BE2C (cell line): ENCODE measurements at places on chromosomes 5 and 9.

DNA sequence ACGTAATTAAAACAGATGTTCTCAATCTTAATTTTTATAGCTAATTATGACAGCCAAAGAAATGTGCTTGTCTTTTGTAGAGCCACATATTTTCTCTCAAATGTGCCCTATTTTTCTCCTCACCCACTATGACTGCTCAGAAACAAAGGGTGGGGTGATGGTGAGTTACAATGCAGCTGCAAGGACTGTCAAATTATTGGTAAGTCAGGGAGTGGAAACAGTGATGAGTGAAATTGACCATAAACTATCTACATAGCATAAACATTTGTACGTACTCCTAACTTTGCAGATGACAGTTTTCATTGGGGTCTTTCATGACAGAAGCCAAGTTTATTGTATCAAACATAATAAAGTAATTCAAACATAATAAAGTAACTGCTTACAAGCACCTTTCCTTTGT is 215.9 kb downstream of the MCTP1 start:
- DNase-seq, result no peak

- DNase-seq, result no peak
Observed at GRCh38 chr5:6886866-6887265, 173.6 kb downstream of the TENT4A start.

DNA sequence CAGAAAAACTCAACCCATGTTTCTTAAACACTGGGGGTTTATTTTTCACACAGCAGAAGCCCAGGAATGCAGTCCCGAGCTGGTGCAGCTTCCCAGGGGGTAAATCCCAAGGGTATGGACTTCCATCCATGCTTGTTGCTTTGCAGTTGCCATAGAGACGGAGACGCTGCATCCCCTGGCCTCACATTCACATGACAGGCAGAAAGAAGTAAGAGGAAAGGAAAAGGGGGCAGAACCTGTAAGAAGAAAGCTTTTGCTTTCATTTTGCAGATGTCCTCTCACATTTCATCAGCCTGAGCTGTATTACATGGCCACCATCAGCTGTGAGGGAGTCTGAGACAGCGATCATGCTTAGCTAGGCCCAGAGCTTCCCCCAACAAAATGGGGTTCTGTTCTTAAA is 321.0 kb downstream of the AGTPBP1 start:
- DNase-seq, result no peak

DNA sequence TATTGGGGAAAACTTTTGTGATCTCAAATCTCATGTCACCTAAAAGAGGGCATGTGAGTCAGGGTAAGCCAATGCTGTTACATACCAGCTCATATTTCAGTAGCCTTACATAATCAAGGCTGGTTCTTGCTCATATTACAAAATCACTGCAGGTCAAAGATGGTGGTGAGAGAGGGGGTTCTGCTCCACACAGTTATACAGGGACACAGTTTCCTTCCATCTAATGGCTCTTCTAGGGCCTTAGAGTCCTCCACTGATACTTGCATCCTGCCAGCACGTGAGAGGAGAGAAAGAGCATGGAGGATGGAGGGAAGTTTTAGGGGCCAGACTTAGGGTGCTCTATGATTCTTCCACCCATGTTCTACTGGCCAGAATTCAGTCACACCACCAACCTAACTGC is 130.0 kb downstream of the LIFR start:
- DNase-seq, result no peak

DNA sequence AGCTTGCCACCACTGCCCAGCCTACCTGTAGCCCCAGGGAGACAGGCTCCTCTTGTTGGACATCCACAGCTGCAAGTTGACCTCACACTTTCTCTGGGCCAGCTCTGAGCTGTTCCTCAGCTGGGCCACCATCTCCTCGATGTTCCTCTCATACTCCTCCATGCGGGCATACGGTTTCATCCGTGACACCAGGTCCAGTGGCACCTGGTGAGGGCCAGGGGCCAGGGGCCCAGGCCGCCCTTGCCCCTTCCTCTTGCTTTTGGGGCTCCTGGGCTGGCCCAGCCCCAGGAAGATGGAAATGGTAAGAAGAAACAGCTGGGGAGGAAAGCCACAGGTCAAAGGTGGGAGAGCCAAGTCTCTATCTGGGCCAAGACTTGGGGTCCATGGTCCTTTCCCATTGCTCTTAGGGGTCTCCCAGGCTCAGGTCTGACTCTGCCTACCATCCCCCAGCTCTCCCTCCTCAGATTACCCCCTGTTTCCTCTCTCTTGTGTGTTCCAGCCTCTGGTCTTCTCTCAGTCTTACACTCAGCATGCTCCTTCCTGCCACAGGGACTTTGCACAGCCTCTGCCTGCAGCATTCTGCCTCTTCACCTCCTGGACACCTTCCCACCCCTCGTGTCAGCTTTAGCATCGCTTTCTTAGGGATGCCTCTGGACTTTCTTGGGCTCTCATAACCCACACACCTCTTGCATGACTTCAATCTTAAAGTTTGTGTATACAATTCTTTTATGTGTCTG is 2.2 kb downstream of the IL17B start:
- DNase-seq, result no peak

DNA sequence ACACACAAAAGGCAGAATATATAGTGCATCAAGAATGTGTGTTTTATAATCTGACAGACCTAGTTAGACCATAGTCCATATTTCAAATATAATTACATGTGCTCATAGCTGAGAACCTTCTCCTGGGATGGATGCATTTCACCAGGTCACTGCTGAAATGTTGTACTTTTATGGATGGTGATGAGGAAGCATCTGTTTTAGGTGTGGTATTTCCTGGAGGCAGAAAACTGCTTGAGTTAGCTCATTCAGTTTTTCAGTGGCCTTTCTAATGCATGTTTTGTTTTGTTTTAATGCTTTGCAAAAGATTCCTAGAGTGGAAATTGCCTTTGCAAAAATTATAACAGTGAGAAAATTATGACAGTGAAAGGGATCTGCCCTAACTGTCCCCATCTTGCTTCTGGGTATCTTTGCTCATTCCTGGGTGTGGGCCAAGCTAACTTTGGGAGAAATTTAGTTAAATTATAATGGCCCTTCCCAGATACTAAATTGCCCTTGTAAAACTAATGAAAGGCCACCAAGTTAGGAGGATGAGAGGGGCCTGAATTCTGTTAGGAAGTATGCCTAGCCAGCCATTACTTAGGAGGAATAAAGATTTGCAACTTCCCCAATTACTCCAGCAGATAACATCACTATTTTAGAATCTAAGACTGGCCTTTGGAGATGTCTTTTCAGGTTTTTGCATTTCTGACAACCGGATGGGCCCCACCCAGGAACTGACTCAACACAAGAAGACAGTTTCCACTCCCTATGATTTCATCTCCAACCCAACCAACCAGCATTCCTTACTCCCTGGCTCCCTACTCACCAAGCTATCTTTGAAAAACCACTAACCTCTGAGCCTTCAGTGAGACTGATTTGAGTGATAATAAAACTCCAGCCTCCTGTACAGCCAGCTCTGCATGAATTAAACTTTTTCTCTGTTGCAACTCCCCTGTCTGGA is 7.0 kb upstream of the IL12B start:
- no peak for DNase-seq

- no peak for DNase-seq
Observed at GRCh38 chr5:74182603-74183002, 457.9 kb downstream of the ENC1 start.

DNA sequence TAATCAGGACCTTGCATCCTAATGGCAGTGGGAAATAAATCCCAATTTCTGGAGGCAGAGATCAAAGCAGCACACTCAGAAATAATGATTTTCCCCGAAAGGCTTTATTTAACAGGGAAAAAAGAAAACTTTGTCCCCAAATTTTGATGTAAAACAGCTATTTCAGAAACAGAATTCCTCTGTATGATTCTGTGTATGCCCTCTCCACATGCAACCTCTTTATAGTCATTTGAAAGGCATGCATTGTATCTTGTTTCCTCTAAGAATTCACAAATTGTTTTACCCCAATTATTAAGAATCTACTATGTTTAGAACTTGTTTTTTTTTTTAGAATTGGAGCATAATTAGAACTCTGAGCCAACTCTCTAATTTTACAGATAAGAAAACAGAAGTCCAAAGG is 2.7 kb upstream of the PTAR1 start:
- DNase-seq, result no peak

DNA sequence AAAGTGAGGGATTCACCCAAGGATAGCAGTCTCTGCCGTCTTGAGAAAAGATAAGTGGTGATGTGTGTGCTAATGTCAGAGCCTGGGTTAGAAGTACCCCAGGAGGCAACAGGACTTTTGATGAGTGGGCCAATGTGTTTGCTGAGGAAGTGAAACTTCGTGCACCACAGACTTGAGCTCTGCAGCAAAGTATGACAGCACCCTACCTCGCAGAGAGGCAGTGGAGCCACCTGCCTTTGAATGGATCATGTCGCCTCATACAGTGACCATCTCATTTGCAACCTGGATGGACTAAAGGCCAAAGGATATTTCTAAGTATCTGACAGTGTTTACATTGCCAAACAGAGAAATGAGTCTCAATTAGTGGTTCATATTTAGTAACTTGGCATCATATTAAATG is 593.9 kb upstream of the GRAMD2B start:
- DNase-seq, result no peak

GRCh38 chr9:112552229-112553056 is 65.8 kb downstream of the KIAA1958 start:
- no peak for DNase-seq

DNA sequence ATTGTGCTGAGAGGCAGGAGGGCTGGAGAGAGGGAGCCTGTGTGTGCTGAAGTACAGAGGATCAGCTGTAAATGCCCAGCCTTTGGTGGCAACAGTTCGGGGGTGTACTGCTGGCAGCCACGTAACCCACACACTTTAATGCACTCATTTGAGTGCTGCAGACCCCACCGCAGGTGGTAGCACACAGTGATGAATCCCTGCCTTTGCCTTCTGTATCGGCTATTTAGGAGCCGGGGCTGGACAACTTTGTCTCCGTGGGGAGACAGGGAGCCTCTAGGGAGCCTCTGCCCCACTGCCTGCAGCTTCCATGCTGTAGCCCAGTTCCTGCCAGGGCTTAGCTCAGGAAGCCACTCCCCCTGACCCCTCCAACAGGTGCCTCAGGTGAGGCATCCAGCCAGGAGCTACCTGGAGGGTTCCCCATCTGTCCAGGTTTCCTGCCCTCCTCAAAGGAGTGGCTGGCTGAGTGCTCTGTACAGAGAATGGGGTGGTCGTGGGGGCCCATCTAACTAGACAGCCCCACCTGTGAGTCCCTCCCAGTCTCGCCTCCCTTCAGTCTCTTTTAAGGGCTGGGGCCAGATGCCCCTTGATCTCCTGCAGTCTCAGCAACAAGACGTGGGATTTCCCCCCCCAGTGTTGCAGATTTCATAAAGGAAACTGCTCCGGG is 44.5 kb downstream of the SECISBP2 start:
- DNase-seq, result no peak

- DNase-seq, result no peak
Observed at GRCh38 chr5:9251379-9251980, 294.4 kb downstream of the SEMA5A start.

- no peak for DNase-seq
Observed at GRCh38 chr9:87675906-87676515, 49.9 kb upstream of the CTSL start.

GRCh38 chr5:110727025-110727314 is 499 bp upstream of the TMEM232 start:
- no peak for DNase-seq

- no peak for DNase-seq
Observed at GRCh38 chr9:98958271-98958984, 14.7 kb downstream of the COL15A1 start.

- no peak for DNase-seq
Observed at GRCh38 chr5:67765697-67766096, 449.9 kb upstream of the PIK3R1 start.
